ENCODE measurements at places on chromosomes 16 and 17. TPM values are rescaled to one million over a fixed set of nuclear protein-coding genes. Genes with fewer than 3 reads are reported as not detected.

DNA sequence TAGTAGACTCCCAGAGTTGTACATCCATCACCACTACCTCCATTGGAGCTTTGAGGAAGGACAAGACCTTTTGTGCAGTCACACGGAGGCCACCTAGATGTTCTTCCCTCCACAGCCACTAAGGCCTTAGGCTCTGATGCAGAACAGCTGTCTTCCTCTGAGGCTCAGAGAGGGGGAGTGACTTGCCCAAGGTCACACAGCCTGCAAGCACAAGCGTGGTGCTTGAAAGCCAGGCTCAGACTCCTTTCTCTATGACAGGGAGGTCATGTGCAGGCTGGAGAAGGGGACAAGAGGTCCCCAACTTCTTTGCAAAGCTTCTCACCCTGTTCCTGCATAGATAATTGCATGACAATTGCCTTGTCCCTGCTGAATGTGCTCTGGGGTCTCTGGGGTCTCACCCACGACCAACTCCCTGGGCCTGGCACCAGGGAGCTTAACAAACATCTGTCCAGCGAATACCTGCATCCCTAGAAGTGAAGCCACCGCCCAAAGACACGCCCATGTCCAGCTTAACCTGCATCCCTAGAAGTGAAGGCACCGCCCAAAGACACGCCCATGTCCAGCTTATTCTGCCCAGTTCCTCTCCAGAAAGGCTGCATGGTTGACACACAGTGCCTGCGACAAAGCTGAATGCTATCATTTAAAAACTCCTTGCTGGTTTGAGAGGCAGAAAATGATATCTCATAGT, 12.7 kb downstream of the SCGB1C2 start:
- H3K4me1 ChIP-seq = no peaks in the 10 kb centered on the region
- H3K27me3 ChIP-seq = no peaks in the 10 kb centered on the region
- H3K36me3 ChIP-seq = no peaks in the 10 kb centered on the region
- DNase-seq = peak; percentile 28
- H3K4me3 ChIP-seq = no peak overlapping the region

- no peak overlapping the region for H3K4me3 ChIP-seq
- peaks cover 64% of the 10 kb centered on the region for H3K4me1 ChIP-seq
- H3K36me3 ChIP-seq = peaks cover 88% of the 10 kb centered on the region
- DNase-seq = no peak
- H3K27me3 ChIP-seq = no peaks in the 10 kb centered on the region
Measured at GRCh38 chr17:38890410-38890746, 20.5 kb downstream of the LASP1 start.

DNA sequence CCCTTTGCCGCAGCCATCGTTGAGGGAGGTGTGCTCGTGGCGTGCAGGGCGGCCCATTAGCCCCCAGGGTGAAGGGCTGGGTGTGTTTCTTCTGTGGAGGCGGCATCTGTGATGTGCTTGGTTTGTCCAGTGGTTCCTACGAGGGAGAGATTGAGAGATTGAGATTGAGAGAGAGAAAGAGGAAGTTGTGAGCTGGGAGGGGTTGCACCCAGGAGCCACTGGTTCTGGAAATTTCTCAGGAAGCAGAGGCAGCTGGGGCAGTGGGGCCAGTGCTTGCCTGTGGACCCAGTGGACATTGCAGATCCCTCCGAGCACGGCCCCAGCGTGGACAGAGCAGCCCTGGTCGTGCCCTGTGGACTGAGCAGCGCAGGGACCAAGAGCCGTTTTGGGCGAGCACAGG, 72.0 kb upstream of the ZNF750 start:
- peaks cover 51% of the 10 kb centered on the region for H3K36me3 ChIP-seq
- H3K4me1 ChIP-seq = peaks cover 6% of the 10 kb centered on the region
- H3K27me3 ChIP-seq = no peaks in the 10 kb centered on the region
- H3K4me3 ChIP-seq = no peak overlapping the region

GRCh38 chr16:50183316-50183715, 30.2 kb downstream of the TENT4B start:
- no peak overlapping the region for H3K4me3 ChIP-seq
- no peaks in the 10 kb centered on the region for H3K27me3 ChIP-seq
- no peak for DNase-seq
- H3K4me1 ChIP-seq = peaks cover 19% of the 10 kb centered on the region
- H3K27ac ChIP-seq = no peak overlapping the region
- H3K36me3 ChIP-seq = no peaks in the 10 kb centered on the region

DNA sequence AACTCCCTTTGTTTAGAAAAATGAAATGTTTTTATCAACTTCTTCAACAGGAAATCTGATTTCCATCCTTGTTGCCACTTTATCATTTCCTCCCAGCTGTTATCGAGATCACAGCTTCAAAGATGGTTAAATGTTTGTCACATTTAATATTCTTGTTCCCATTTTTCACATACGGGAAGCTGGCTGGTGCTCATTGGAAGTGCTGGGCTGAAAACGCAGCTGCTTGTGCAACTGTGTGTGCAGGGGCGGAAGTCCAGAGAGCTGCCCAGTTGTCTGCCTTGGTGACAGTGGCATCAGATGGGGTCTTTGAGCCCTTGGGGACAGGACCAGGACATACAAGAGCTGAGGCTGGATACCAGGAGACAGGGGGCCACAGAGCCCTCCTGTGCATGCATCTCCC, 549.2 kb upstream of the CDH11 start:
- no peak for DNase-seq
- no peak overlapping the region for H3K4me3 ChIP-seq
- no peaks in the 10 kb centered on the region for H3K36me3 ChIP-seq
- no peaks in the 10 kb centered on the region for H3K27me3 ChIP-seq
- H3K4me1 ChIP-seq = no peaks in the 10 kb centered on the region
- H3K27ac ChIP-seq = no peak overlapping the region

DNA sequence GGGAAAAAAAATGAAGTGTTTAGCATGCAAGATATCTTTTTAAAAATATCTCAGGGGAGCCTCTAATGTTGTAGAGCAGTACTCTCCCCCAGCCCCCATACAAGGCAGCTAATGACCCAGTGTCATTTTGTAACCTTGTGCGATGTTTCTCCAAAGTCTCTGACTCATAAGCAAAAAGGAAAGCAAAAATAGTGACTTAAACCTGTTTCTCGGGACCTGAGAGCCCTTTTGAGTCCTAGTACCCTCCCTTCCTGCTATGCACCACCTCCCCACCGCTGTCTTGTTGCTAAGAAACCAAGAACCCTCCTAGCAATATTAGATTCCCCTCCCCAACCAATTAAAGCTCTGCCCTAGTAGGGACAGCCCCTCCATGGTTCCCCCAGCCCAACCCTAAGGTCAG, 2.8 kb downstream of the MYCBPAP start:
- DNase-seq = no peak
- H3K27ac ChIP-seq = no peak overlapping the region
- H3K27me3 ChIP-seq = no peaks in the 10 kb centered on the region

DNA sequence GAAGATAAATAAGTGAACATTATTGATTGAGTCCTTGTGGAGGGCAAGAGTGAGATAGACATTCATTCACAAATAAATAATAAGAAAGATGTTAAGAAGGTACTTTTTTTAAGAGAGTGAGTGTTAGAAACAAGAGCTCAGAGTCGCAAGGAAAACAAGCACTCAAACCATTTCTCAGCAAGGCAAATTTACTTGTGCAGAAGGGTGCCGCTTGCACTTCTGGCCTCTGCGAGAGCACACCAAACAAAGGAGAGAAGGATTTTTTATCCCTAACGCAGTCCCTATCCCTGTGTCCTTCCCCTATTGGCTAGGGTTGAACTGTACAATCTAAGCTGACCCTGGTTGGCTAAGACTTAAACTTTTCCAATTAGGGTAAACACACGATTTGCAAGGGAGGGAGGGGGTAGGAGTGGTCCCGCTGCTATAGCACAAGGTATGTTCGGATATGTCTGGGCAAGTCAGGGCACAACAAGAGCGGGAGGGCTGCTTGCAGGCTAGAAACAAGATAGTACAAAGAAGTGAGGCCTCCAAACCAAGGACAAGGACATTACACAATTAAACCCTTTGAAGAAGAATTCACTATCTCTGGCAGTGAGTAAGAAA, 156.2 kb downstream of the PPM1E start:
- no peaks in the 10 kb centered on the region for H3K4me1 ChIP-seq
- no peaks in the 10 kb centered on the region for H3K27me3 ChIP-seq
- H3K27ac ChIP-seq = no peak overlapping the region

GRCh38 chr16:84434800-84435199, 66.5 kb downstream of the ATP2C2 start:
- no peaks in the 10 kb centered on the region for H3K27me3 ChIP-seq
- no peak overlapping the region for H3K4me3 ChIP-seq
- H3K27ac ChIP-seq = no peak overlapping the region
- no peak for DNase-seq
- no peaks in the 10 kb centered on the region for H3K36me3 ChIP-seq
- H3K4me1 ChIP-seq = no peaks in the 10 kb centered on the region

GRCh38 chr17:50551433-50551815, 4.5 kb downstream of the SPATA20 start:
- no peaks in the 10 kb centered on the region for H3K27me3 ChIP-seq
- peaks cover 15% of the 10 kb centered on the region for H3K4me1 ChIP-seq
- peaks cover 18% of the 10 kb centered on the region for H3K36me3 ChIP-seq
- no peak for DNase-seq

DNA sequence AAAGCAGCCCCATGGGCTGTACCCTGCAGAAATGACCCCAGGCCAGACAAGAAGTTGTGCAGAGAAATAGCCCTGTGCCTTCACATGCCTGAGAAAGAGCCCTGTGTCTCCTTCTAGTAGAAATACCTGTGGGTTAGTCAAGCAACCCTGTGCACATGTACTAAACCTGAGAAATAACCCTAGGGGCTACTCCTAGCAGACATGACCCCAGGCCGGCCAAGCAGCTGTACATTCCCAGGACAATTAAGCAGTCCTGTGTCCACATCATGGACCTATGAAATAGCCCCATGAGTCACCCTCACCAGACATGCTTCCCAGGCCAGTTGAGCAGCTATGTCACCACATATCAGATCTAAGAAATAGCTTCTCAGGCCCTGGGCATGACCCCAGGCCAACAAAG, 519.7 kb upstream of the CA10 start:
- no peaks in the 10 kb centered on the region for H3K4me1 ChIP-seq
- no peak overlapping the region for H3K27ac ChIP-seq
- no peaks in the 10 kb centered on the region for H3K27me3 ChIP-seq
- H3K4me3 ChIP-seq = no peak overlapping the region
- no peaks in the 10 kb centered on the region for H3K36me3 ChIP-seq
- no peak for DNase-seq

GRCh38 chr16:29029168-29029994, 44.5 kb downstream of the LAT start:
- H3K4me1 ChIP-seq = no peaks in the 10 kb centered on the region
- H3K27ac ChIP-seq = no peak overlapping the region
- H3K27me3 ChIP-seq = no peaks in the 10 kb centered on the region

DNA sequence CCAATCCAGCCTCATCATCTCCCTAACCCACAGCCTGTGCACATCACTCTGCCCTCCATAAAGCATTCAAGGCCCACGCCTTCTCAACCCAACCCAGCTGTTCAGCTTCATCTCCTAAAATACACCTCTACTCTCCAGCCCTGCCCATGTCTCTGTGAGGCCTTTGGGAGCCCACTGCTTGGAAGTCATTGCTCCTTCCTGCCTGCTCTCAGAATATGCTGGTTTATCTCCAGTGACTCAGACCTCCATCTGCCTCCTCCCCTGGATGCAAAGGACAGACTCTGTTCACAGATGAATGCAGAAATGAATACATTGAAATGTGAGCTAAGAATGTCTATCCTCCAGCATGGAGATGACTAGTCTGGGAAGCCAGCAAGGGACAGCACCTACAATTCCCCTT, 19.0 kb downstream of the KCNG4 start:
- no peak overlapping the region for H3K27ac ChIP-seq
- no peaks in the 10 kb centered on the region for H3K4me1 ChIP-seq
- DNase-seq = no peak
- no peak overlapping the region for H3K4me3 ChIP-seq

DNA sequence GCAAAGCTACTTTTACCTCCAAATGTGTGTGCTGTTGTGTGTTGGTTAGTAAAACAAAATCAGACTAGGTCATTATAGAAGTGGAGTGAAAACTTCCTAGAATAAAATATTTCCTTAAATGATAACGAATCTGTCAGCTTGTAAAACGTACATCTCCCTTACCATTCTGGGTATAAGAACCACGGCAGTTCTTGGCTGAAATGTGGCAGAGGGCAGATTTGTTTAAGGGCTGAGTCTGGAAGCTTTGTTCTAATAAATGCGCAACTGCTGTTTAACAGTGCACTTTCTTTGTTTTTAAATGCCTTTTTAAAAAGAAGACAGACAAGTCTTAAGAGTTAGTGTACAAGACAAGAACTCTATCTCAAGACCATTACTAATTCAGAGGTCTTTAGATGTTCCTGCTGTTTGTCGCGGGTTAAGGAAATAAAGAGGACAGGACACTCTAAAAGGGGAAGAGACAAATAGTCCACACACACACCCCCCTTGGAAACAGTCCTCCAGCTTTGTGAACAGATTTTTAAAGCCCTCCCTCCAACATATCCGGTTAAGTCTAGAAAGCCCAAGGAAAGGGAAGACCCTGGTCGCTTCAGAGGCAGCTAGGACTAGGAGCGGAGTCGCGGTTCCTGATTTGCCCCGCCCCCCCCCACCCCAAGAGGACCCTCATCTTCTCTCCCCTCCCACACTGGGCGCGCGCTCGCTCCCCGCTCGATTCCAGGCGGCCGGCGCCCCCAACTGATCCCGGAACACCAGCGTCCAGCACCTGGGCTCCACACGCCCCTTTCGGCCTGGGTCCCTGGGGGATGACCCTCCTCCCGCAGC, 658 bp downstream of the SYNRG start:
- H3K4me1 ChIP-seq = peaks cover 34% of the 10 kb centered on the region
- H3K4me3 ChIP-seq = peak overlapping the region; percentile 92
- H3K36me3 ChIP-seq = peaks cover 10% of the 10 kb centered on the region
- H3K27ac ChIP-seq = peak overlapping the region; percentile 94

DNA sequence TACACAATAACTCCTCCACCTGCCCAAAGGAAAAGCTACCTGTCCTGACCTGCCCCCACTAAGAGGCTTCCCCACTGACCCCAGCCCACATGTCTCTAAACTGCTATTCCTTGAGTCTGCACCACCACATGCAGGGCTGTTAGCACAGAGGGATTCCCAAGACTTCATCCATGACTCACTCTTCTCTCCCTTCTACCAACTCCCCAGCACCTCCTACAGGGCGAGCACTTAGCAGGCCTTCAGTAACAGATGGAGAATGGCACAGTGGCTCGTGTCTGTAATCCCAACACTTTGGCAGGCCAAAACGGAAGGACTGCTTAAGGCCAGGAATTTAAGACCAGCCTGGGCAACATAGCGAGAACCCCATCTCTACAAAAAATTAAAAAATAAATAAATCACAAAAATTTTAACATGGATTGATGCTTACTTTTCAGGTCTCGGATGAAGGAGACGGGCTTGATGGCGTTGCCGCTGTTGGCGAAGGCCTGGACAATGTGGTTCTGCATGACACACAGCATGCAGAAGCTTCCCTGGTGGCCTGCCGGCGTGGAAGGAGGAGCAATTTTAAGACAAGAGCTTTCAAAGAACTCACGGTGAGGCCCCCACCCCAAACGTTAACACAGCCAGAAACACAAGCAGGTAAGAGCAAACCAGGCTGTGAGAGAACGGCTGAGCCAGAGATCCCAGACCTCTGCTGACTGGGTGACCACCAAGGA, 12.0 kb downstream of the USP36 start:
- no peak for DNase-seq
- H3K4me1 ChIP-seq = peaks cover 10% of the 10 kb centered on the region
- H3K36me3 ChIP-seq = peaks cover 100% of the 10 kb centered on the region

- H3K36me3 ChIP-seq = no peaks in the 10 kb centered on the region
- H3K27ac ChIP-seq = no peak overlapping the region
- DNase-seq = no peak
- no peaks in the 10 kb centered on the region for H3K27me3 ChIP-seq
- H3K4me3 ChIP-seq = no peak overlapping the region
Measured at GRCh38 chr17:30222721-30223175, 12.7 kb downstream of the SLC6A4 start.

TBC1D3I gene
- total RNA-seq = 1.1 TPM

KRT36 gene
- total RNA-seq = not detected

PPL gene
- 60.5 TPM for total RNA-seq

JPT2 gene
- total RNA-seq = 53.1 TPM

CFDP1 gene
- 57.7 TPM for total RNA-seq

Data from lower lobe of right lung (tissue), 2 donors.